ENCODE measurements at places on chromosomes 1 and 21.

DNA sequence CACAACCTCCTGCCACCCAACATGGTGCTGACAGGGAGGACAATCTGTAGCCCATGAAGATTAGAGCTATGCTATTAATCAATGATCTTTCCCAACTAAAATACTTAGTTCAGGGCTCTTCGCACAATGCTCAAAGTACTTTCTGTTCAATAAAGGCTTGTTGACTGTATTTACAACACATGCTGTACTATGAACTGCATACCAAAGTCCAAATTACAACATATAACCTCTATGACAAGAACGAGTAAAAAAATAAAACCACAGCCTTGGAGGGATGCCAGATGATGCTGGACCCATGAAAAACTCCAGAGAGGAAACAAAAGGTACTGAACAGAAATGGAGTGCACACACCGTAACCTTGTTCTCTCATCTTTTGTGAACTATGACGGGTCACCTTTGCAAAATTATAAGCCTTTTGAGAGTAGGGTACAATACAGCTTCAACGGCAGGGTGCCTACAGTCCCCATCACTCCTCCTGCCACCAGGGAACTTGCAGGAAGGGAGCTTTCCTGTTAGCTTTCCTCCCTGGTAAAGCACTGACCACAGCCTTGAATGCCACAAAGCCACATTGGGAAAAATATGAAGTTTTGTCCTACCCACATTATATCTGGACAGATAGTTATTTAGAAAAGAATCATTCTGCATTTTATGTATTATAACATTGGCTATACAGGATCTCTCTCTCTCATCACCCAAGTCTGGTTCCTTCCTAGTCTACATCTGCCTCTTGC is 175.6 kb downstream of the NRIP1 start:
- no peak for DNase-seq

DNA sequence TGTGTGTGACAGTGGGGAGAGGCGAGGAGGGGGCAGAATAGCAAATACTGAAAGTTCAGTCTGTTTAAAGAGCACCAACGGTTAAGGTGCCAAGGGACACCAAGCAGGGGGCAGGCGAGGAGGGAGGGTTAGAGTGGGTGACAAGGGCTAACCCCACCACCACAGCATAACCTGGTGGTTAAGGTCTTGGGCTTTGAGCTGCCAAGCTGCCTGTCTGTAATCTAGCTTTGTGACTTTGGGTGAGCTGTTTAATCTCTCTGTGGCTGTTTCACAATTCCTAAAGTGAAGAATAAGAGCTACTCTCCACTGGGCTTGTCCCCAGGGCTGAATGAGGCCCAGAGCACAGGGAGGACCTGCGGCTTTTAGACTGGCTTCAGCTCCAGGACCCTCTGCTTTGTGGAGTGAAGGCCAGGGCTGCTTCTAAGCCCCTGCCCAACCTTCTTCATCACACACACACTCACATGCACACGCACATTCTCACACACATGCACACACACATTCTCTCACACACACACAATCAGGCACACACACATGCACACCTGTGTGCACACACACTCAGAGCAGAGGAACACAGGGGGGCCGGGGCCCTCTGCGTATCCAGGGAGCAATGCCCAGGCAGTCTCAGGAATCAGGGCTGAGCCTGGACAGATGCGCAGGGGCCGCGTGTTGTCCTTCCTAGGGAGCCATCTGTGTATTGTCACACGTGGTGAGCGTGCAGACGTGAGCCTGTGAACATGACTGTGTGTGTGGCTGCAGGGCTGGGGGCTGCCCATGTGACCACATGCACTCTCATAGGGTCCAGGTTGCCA is 101.6 kb upstream of the TARDBP start:
- DNase-seq = no peak

DNA sequence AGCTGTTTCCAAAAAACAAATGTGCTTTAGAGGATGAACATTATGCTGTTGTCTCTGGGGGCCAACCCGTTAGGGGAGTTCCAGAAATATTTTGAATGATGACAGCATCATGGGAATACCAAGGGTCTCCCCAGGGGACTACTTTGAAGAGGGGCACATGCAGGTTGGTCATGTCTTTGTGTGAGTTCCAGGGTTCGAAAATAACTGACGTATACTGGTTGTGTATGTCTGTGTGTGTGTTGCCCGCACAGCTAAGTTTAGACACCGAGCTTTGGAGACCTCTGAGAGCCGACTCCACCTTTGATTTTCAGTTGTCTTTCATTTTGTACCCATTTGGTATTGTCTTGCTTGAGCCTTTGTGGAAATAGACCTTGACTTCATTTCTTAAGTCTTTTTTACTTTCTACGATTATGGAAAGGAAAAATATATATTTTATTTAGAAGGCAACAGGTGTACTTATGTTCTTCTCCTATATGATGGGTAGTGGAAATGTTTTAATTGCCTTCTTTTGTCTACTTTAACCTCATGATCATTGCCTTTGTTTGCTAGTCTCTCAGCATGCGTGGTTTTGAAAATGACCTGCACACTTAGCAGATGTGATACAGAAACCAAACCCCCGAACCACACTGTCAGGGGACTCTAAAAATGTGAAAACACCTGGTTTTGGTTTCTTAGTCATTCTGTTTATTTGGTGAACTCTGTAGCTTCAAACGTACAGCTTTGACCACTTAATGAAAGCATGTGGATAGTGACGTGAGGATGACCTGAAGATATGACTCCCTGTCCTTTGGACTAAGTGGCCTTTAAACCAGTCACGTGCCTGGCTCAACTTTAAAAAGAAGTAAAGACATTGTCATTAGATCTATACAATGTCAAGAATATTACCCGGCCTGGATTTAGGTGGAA is 56.5 kb downstream of the GALNT2 start:
- no peak for DNase-seq

- no peak for DNase-seq
These were observed 235.0 kb upstream of the JUN start for GRCh38 chr1:59018860-59019259.

- no peak for DNase-seq
These were observed 54.3 kb upstream of the CD1D start for GRCh38 chr1:158126425-158126824.

DNA sequence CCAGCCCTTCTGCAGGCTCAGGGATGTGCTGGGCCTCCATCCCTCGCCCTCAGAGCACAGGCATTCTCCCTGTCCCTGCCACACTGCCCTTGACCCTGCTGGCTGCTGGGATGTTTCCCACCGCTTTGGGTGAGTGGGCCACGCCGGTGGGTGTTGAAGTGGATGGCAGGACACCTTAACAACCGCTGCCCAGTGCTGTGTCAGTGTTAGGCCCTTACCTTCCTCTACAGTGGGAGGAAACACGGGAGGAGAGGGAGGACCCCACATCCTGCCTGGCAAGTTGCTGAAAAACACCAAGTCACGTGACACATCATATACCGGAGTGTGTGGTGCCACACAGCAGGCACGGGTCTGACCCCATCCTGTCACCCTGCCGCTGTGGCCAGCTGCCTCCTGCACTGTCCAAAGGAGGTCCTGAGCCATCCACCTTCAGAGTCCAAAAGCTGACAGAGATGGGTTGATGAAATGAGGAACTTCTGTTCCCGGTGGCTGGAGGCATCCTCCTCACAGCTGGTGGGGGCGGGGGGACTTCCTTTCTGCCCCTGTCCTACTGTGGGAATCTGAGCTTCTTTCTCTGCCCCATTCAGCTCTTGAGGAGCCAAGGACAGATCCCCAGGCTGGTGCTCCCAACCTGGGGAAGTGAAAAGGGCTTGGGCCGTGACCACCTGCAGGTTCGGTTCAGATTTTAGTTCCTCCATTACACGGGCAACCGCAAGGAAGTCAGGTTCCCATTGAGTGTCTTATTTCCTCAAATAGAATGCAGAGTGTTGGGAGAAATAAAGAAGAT is 3.2 kb upstream of the THEMIS2 start:
- peak; percentile 72 for DNase-seq

DNA sequence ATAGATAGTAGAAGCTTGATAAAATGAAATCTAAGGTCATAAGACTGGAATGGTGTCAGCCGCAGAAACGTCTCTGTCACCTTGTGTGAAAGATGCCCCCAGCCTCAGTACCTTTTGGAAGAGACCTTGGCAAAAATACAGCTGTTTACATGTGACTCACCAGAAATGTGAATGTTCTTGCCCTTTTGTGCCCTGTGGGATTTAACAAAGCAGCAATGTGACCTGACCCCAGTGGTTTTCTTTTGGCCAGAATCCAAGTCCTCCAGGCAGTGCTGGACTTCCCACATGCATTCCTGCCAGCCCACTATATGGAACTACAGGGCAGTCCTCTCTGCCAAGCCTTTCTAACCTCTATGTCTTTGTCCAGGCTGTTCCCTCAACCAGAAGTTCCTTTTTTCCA is 27.2 kb upstream of the LRRC8C start:
- DNase-seq = no peak

DNA sequence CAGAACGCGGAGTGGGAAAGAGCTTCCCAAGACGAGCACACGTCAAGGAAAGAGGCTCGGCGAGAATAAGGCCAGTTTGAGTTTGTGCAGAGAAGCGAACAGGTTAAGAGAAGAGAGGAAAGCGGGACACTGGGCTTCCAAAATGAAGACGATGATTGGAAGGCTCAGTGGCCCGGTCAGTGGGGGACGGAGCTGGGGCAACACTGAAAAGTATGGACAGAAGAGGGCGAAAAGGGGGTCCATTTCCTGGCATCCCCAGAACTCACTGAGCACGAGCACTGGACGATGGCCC is 258 bp downstream of the CCT3 start:
- DNase-seq = peak; percentile 44

DNA sequence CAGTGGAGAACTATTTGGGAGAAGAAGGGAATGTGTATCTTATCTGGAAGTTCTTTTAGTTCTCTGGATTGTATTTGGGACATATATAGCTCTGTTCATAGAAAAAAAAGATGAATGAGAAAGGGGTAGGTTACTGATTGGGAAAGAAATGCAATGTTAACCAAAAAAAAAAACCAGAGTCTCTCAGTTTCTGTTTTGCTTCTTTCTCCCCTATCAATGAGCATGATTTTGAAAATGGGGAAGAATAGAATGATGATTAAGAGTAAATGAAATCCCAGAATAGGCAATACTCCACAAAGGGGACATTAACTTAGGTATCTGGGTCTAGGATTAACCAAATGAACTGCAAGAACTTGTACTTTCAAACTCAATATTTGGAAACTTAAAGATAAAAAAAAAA is 92.9 kb downstream of the RHOU start:
- no peak for DNase-seq

DNA sequence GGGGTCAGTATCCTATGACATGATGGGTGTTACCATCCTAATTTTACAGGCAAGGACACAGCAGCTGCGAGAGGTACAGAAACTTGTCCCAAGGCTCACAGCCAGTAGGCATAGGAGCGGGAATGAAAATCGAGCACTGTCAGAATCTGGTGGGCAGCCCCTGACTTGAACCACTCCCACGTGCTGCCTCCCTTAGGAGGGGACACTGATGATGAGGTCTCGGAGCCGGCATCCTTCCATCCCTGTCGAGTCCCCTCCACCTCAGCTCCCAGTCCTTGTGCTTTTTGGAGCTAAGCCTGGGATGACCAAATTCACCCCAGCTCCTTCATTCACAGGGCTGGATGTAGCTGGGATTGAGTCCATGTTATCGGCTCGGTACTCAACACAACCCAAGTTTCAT is 49.0 kb downstream of the B3GALT5 start:
- no peak for DNase-seq

- no peak for DNase-seq
These were observed 341.8 kb downstream of the NPHP4 start for GRCh38 chr1:5650283-5651026.

DNA sequence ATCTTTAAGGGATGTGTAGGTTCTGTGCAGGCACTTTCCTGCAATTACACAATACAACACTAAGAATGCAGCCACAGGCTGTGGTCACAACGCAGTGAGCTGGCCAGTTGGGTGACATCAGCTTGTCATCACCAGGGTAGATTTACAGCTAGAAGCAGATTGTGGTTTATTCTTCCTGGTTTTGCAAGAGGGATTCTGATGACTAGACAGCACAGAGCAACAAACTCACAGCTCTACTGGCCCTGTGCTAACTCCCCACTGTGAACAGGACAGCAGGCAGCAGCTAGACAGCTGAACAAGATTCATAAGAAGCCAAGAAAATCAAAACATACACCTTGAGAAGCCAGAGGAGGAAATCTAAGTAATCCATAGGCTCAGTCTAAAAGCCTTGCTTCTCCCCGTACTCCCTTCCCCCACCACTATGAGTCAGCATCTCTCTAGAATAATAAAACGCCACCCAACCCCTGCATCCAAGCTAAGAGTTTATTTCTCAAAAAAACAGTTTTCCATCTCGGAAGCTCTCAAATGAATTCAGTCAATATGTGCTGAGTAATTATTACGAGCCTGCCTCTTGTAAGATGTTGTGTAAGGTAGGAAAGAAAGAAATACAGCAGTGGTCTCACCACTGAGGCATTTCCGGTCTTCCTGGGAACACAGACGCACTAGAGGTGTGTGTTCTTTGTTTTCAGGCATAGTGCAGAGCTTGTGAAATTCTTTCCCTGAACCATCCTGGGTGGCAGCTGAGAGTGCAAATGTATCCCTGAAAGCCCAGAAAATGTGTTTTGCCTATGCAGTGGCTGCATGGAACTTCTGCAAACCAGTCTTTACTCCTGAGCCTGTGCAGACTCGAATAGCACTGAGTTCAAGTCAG is 162.8 kb downstream of the NTPCR start:
- DNase-seq = no peak

DNA sequence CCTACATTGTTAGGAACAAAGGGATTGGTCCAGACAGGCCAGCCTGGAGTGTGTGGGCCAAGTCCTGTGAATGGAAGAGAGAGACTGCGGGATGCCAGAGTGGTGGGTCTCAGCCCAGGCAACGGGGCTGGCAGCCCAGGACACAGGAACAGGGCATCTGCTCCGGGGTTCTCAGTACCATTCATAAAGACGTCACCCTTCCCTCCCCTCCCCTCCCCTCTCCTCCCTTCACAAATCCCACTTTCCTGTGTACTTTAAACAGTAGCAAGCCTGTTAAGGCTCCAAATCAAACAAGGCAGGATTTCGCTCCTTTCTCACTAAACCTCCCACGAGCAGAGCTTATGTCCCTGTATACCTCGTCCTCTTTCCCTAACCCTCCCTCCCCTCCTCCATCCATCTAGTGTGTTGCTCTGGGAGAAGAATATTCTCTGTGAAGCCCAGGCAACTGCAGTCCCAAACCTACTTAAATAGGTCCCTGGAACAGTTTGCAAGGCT is 4.2 kb upstream of the PLXNA2 start:
- DNase-seq = no peak

- DNase-seq = no peak
These were observed 12.7 kb upstream of the PDPN start for GRCh38 chr1:13570924-13571323.

DNA sequence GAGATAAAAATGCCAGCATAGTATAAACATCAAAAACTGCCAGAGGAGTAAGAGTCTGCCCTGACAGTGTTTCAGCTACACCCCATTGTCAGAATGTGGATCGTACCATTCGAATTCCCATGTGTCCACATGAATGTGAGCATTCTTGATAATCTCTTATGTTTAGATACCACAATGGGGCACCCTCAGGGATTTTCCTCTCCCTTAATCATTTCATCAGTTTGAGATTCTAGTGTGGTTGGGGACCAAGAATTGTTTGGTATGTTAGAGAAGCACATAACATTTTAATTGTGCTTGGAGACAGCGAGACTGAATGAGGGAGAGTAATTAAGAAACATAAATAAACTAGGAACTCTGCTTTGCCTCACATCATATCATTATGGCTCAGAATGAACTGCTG is 120.2 kb downstream of the ZC3H11B start:
- DNase-seq = no peak

GRCh38 chr1:168470901-168471431 is 72.8 kb downstream of the XCL2 start:
- no peak for DNase-seq
